ENCODE measurements at places on chromosomes 3 and 15. TPM values are rescaled to one million over a fixed set of nuclear protein-coding genes. Genes with fewer than 3 reads are reported as not detected.

ALDH1A2 gene
- total RNA-seq, result not detected

CCR8 gene
- not detected for total RNA-seq

ATP8B4 gene
- 0.39 TPM for total RNA-seq

GUCA1C gene
- total RNA-seq, result not detected

DNA sequence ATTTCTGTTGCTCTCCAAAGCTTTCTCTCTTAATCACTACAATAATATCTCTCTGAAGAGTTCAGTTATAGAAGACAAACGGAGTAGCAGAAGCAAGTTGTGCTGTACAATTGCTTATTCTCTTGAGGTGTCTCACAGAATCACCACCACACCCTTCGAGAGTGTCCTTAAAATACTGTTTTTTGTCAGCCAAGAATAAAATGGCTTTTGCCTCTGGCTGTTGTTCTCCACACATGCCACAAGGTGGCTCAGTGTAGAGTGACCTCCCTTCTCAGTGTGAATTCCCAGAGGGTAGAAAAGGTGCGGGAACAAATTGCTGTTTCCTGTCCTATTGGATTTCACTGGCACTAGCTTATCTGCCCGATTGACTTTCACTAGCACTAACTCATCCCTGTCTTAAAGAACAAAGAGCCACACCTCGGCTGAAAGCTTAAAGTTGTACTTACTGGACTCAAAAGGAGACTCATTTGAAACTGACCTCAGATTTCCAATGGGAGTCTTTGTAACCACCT is 134.2 kb upstream of the SATB1 start:
- peak; percentile 0 for DNase-seq

GRCh38 chr3:99218468-99218867 is 317.0 kb upstream of the DCBLD2 start:
- no peak for DNase-seq

- DNase-seq, result no peak
Measured at GRCh38 chr3:34863485-34863884, 775.8 kb upstream of the ARPP21 start.
